ENCODE measurements at places on chromosomes 5 and 9. TPM values are rescaled to one million over a fixed set of nuclear protein-coding genes. Genes with fewer than 3 reads are reported as not detected.

IRX1 gene
- total RNA-seq: not detected

CCDC183 gene
- not detected for total RNA-seq

FOXI1 gene
- total RNA-seq: not detected

GRM6 gene
- total RNA-seq: not detected

CYSTM1 gene
- 59.8 TPM for total RNA-seq

LTC4S gene
- total RNA-seq: 2.0 TPM

PCDHGB4 gene
- 0.08 TPM for total RNA-seq

SGCD gene
- total RNA-seq: not detected

PCDHA9 gene
- not detected for total RNA-seq

TNFSF15 gene
- total RNA-seq: not detected

HTR4 gene
- total RNA-seq: not detected

GRCh38 chr5:9454012-9454481, 91.8 kb downstream of the SEMA5A start:
- no peak for DNase-seq

GRCh38 chr5:172283020-172283861, at the start of gene UBTD2:
Gene UBTD2, minus strand, starts transcription at chr5:172283764. Its CDS starts 99 bp downstream, at chr5:172283665.
- DNase-seq: no peak

GRCh38 chr9:129102791-129103594, 7.6 kb downstream of the CRAT start:
- DNase-seq: no peak

DNA sequence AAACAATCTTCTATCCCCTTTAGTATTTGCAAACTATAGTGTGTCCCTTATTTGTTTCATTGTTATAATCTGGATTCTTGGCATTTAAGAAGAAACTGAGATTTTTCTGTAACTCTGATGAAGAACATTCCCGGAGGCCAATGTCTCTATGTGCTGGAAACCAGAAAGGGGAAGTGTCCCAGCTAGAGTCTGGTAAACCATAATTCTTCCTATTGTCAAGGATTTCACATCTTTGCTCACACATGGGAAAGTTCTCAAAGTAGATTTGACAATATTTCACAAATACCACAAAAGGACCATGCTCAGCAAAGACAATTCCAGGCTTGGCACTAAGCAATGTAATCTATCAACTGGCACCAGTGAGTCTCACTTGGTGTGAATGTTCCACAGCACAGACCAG, 146.8 kb downstream of the MUSK start:
- no peak for DNase-seq

- DNase-seq: no peak
Measured at GRCh38 chr5:177473443-177474001, at the start of gene DBN1. Gene DBN1, minus strand, starts transcription at chr5:177473634. Its CDS starts 113 bp downstream, at chr5:177473521.

- no peak for DNase-seq
Measured at GRCh38 chr5:5209089-5209488, 69.0 kb downstream of the ADAMTS16 start.

DNA sequence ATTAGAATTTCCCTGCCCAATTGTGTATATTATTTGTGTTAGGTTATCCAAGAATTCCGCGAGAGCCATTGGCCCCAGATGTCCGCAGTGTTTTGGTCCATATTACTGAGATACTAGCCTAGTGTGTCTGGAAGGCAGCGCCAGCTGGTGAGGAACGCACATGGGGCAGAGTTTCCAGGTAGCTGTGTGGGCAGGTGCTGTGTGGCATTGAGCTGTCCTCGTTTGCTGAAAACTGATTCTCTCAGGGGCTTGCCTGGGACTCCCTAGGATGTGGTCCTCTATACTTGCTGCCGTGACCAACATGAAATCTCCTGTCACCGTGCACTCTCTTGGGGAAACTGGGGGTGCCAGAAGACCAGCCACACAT, 288.7 kb downstream of the FANCC start:
- no peak for DNase-seq

- no peak for DNase-seq
Measured at GRCh38 chr5:3025392-3025791, 273.9 kb upstream of the IRX2 start.

- no peak for DNase-seq
Measured at GRCh38 chr9:96133321-96134021, 168.5 kb downstream of the HSD17B3 start.

- no peak for DNase-seq
Measured at GRCh38 chr5:66518052-66518451, 78.1 kb upstream of the MAST4 start.

- DNase-seq: no peak
Measured at GRCh38 chr5:178787889-178788288, 57.4 kb upstream of the ZNF354A start.

DNA sequence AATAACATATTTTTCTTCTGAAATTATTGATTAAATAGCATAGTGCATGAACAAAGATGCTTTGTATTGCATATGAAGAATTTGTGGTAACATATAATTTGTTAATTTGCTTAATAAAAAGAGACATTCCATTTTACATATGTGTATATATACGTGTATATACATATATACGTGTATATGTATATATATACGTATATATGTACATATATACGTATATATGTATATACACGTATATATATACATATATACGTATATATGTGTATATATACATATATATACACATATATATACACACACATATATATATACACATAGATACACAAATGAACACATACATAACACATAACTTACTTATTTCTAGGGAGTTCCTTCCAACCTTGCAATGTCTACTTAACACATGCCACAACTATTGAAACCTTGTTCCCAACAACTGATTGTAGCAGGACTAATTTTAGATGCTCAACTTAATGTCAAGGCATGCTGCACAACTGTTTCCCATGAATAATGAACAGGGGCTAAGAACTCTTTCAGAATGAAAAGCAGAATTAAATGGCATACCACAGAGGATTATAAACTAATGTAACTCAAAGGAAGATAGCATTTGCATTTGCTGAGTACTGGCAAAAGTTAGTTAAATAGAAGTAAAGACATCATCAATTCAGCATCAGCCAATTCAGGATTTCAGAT, 17.4 kb downstream of the KIF24 start:
- no peak for DNase-seq

- DNase-seq: no peak
Measured at GRCh38 chr5:97006454-97007060, 70.7 kb downstream of the LNPEP start.

- no peak for DNase-seq
Measured at GRCh38 chr5:76927961-76928360, 24.9 kb upstream of the CRHBP start.

GRCh38 chr9:134575103-134575900, 66.3 kb upstream of the COL5A1 start:
- no peak for DNase-seq

GRCh38 chr5:124981901-124982300, 235.5 kb upstream of the ZNF608 start:
- DNase-seq: no peak

DNA sequence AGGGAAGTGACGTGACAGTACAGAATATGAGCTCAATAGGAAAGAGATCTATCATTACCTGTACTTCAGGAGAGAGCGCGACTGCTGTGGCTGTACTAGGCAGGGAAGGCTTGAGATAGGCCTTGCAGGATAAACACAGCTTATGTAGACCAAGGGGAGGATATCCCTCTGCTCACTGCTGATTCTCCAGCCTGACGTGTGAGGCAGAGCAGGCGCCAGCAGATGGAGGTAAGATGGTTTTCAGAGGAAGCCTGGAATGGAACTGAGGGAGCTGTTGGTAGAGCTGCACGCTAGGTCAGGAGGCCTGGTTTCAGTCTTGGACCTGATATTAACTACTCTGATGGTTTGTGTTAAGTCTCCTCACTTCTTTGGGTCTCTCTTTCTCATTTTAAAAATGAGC, 291.4 kb downstream of the YTHDC2 start:
- no peak for DNase-seq

DNA sequence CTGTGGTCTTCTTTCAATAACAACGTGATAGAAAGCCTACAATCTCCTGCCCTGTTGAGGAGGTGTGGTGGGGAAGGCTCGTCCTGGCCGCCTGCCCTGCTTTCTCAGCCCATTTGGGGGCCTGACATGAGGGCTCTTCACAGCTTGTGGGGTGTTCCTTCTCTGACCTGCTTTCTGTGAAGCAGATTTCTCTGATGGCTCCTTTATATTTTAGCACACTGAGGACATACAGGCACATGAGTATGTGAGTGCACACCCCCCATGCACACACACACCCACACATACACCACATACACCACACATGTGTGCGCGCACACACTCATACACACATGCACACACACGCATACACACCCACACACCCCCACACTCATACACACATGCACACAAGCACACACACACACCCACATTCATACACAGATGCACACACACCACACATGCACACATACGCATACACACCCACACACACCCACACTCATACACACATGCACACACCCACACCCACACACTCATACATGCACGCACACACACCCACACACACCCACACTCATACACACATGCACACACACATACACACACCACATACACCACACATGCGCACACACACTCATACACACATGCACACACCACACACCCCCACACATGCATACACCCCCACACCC, 117.5 kb downstream of the COL5A1 start:
- no peak for DNase-seq

DNA sequence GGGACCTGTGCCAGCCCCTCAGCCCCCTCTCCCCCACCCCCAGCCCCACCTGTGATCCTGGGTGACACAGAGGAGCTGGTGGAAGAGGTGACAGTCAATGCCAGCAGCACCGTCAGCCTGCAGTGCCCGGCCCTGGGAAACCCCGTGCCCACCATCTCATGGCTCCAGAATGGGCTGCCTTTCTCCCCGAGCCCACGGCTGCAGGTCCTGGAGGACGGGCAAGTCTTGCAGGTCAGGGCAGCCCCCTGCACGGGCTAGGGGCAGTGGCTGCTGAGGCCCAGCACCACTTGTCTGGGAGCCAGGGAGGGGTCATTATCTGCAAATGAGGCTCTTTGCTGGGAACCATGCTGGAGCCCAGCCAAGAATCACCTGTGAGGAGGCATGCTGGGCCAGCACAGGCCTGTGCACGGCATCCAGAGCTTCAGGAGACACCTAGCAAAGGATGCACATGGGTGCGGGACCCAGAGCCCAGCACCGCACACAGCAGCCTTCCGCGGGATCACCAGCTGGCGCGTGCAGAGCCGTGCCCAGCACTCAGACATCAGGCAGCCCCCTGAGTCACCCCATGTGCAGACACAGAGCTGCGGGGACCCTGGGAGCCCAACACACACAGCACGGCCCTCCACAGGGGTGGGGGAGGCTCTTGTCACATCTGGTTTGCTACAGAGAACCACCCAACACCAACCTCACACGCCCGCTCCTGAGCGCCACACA, 62.0 kb upstream of the ASS1 start:
- DNase-seq: no peak

- no peak for DNase-seq
Measured at GRCh38 chr5:172048539-172049101, 42.2 kb upstream of the FBXW11 start.

GRCh38 chr5:67257500-67257899, 60.9 kb upstream of the CD180 start:
- no peak for DNase-seq

DNA sequence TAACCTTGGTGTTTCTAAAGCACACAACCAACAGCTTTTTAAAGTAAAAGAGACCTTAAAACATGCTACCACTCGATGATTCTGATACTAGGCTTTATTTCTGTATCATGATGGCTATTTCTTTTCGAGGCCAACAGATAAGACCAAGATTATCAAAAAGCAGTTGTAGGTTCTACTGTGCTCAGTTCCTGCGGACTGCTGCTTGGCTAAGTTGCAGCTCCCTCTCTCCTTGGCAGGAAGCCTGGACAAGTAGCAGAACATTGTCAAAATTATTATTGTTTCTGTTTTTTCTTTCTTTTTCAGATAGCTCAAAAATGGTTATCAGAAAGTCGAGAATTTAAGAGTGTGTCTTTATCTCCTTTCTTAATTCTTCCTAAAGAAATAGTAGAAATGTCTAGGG, 607.6 kb downstream of the PTPRD start:
- DNase-seq: no peak

- no peak for DNase-seq
Measured at GRCh38 chr5:125295405-125295872, 549.0 kb upstream of the ZNF608 start.

DNA sequence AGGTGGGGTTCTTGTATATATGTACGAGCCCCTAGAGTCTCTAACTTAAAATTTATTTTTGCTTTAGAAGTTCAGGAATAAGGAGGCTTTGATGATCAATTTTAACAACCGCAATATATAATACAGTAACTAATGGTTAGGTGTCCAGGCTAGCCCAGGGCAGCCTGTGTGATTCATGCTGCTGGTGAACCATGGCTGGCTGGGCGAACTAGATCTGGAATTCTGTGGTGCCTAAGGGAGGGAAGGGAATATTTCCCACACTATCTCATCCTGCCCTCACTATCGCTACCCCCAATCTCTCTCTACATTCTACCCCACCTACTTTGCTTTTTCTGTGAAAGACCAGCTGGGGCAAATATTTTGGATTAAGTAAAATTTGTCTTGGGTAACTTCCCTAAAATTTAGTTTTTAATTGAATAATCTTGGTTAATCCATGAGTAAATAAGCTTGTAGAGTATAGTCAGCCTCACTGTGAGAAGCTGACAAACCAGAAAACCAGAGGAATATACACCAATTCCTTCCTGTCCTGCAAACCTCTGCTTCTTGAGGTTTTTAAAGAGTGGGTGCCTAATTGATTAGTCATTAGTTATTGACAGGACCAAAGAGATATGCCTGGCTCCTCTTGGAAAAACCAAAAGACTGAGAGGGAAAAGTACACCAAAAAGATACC, 115.1 kb upstream of the CCDC152 start:
- DNase-seq: no peak

DNA sequence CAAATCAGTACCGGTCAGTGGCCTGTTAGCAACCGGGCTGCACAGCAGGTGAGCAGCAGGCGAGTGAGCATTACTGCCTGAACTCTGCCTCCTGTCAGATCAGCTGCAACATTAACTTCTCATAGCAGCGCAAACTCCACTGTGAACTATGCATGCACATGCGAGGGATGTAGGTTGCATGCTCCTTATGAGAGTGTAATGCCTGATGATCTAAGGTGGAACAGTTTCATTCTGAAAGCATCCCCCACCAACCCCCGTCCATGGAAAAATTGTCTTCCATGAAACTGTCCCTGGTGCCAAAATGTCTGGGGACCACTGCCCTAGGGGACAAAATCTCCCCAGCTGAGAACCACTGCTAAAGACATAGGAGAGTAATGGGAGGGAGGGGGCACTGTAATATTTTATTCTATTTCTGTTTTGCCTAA, 51.1 kb downstream of the P4HA2 start:
- no peak for DNase-seq

Measured in GM12878 (cell line).